ENCODE measurements at places on chromosomes 5 and 9.

GRCh38 chr9:127130661-127131538 lies 8.5 kb upstream of the ANGPTL2 start:
- no peaks in the 10 kb centered on the region for H3K36me3 ChIP-seq
- peak overlapping the region; percentile 55 for H3K27ac ChIP-seq
- H3K4me1 ChIP-seq: peaks cover 38% of the 10 kb centered on the region
- no peak overlapping the region for H3K4me3 ChIP-seq

- no peaks in the 10 kb centered on the region for H3K27me3 ChIP-seq
- H3K27ac ChIP-seq: no peak overlapping the region
- no peaks in the 10 kb centered on the region for H3K4me1 ChIP-seq
- no peaks in the 10 kb centered on the region for H3K36me3 ChIP-seq
- no peak for DNase-seq
These were observed 39.8 kb upstream of the RASGRF2 start for GRCh38 chr5:80920333-80920732.

- H3K36me3 ChIP-seq: no peaks in the 10 kb centered on the region
- H3K27ac ChIP-seq: no peak overlapping the region
- no peak overlapping the region for H3K4me3 ChIP-seq
These were observed 435.1 kb upstream of the CDH9 start for GRCh38 chr5:27473307-27474046.

- peaks cover 12% of the 10 kb centered on the region for H3K4me1 ChIP-seq
- no peaks in the 10 kb centered on the region for H3K27me3 ChIP-seq
- H3K36me3 ChIP-seq: no peaks in the 10 kb centered on the region
- no peak overlapping the region for H3K27ac ChIP-seq
- no peak for DNase-seq
These were observed 588.6 kb upstream of the GRAMD2B start for GRCh38 chr5:125834438-125835115.

- no peaks in the 10 kb centered on the region for H3K36me3 ChIP-seq
- H3K27ac ChIP-seq: no peak overlapping the region
- H3K4me1 ChIP-seq: no peaks in the 10 kb centered on the region
- peaks cover 5% of the 10 kb centered on the region for H3K27me3 ChIP-seq
- H3K4me3 ChIP-seq: no peak overlapping the region
- DNase-seq: no peak
These were observed 71.4 kb upstream of the PHYKPL start for GRCh38 chr5:178304016-178304415.

DNA sequence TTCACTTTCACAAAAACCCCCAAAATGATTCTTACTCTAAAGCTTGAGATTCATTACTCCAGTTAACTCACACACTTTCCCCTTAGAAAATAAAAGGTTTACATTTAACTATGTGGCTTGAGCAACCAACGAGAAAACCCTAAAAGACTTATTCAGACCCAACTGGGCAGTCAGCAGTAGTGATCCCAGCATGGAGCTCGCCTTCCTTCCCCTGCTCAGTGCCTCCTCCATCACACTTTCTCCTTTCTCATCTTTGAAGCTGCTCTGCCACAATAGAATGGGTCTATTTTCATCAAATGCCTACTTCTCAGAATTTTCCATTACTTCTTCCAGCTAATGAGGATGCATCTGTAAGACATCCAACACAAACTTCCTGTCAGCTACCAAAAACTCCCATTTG lies 29.1 kb downstream of the RORB start:
- no peaks in the 10 kb centered on the region for H3K4me1 ChIP-seq
- H3K36me3 ChIP-seq: no peaks in the 10 kb centered on the region
- H3K27ac ChIP-seq: no peak overlapping the region

GRCh38 chr5:69493396-69494133 lies 975 bp downstream of the OCLN start:
- peak overlapping the region; percentile 89 for H3K27ac ChIP-seq
- no peaks in the 10 kb centered on the region for H3K36me3 ChIP-seq
- peaks cover 15% of the 10 kb centered on the region for H3K27me3 ChIP-seq

DNA sequence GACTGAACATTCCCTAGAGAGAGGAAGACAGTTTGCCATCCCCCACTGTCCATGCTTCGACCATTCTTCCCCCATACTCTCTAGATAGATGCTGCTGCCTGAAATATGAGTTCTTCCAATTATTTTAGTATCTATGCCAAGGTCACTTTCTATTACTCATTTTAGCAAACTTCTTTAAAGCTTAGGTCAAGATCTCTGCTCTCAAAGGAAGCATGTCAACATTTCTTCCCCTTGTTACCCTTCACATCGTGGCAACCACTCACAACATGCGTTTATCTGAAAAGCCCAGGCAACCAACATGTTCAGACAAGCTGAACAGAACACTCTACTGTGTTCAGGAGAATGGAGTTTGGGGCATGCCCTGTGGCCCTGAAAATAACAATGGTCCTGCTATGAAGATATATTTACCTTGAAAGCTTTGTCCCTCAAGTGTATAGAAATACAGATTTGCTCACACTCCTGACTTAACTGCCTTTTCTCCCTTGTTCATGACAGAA lies 138.4 kb upstream of the KIF2A start:
- no peak for DNase-seq
- no peak overlapping the region for H3K4me3 ChIP-seq
- H3K27me3 ChIP-seq: no peaks in the 10 kb centered on the region
- H3K27ac ChIP-seq: no peak overlapping the region
- H3K4me1 ChIP-seq: no peaks in the 10 kb centered on the region
